ENCODE measurements at places on chromosomes 2 and 18. TPM values are rescaled to one million over a fixed set of nuclear protein-coding genes. Genes with fewer than 3 reads are reported as not detected.
A peak's percentile ranks its signal among the peaks of the same experiment; 100 is the strongest.

The ADGRF3 gene
- total RNA-seq = 0.49 TPM

The CNDP1 gene
- 9.8 TPM for total RNA-seq

DNA sequence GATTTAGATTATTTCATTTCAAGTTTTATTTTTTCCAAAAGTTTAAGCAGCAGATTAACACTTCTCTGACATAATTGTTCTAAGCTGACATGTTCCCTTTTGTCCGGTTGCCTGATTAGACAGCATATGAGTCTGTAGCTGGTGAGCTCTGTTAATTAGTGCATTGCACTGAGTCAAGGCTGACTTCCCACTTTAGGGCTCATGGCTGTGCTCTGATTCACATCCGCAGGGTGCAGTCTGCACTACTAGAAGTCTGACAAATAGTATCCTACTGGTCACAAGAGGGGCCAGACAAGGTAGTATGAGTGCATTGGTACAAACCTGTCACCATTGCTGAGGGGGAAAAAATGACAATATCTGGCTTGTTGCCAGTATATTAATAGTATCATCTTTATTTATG is 443.9 kb upstream of the ZNF804A start:
- H3K4me1 ChIP-seq = no peaks in the 10 kb centered on the region
- no peak overlapping the region for H3K4me3 ChIP-seq
- H3K27ac ChIP-seq = no peak overlapping the region
- no peaks in the 10 kb centered on the region for H3K36me3 ChIP-seq
- H3K27me3 ChIP-seq = no peaks in the 10 kb centered on the region

DNA sequence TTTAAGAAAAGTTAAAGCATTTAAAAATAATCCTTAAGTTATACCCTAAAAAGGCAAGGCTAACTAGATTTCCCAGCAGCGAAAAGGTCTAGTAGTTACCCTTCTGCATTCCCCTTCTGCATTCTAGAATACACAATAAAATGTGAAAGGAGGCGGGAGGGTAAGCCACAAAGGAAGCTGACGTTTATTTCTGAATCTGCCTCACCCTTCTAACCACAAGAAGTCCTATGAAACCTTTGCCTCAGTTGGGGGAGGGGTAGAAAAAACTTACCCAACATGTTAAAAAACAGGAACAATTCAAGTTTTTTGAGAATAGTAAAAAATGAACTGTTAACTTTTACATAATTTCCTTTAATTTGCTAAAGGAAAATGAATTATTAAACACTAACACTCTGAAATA is 11.3 kb downstream of the STK17B start:
- H3K27ac ChIP-seq = no peak overlapping the region
- no peaks in the 10 kb centered on the region for H3K27me3 ChIP-seq
- H3K4me3 ChIP-seq = no peak overlapping the region

- H3K36me3 ChIP-seq = no peaks in the 10 kb centered on the region
- H3K27me3 ChIP-seq = no peaks in the 10 kb centered on the region
- no peak overlapping the region for H3K27ac ChIP-seq
- H3K4me3 ChIP-seq = no peak overlapping the region
Measured at GRCh38 chr2:72696559-72696958, 129.3 kb downstream of the EXOC6B start.

DNA sequence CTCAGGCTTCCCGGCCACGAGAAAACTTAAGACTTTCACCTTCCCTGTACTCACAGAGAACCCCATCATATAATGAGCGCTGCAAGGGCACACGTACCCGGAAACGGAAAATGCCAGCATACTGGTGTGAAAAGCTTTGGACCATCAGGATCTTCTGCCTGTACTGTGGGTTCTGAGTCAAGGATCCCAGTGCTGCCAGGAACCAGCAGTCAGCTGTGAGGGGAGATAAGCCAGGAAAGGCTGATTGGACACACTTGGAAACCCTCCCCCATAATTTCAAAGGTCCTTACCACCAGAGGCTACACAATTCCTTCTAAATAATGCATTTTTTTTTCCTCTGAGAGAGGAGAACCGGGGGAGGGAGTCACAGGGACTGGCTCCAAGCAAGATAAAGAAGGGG is 31.4 kb downstream of the CAPN13 start:
- no peaks in the 10 kb centered on the region for H3K36me3 ChIP-seq
- DNase-seq = peak; percentile 58
- no peaks in the 10 kb centered on the region for H3K27me3 ChIP-seq
- no peak overlapping the region for H3K4me3 ChIP-seq

DNA sequence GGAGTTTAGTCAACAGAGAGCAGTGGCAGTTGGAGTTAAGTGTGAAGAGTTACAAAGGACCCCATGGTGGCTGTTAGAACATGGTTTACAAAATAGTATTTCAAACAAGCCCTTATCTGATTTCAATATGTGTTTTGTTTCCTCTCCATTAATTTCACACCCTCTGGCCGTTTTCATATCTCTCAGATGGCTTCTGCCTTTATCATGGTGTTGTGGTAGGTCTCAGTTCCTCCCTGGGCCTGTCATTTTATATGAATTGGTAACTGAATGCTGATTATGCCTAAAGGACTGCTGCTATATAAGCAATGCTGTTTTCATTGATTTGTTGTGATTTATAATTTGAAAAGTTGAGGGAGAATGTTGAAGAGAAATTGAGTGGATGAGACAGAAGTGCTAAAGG is 686.7 kb downstream of the NYAP2 start:
- H3K4me3 ChIP-seq = no peak overlapping the region
- no peaks in the 10 kb centered on the region for H3K36me3 ChIP-seq
- no peak overlapping the region for H3K27ac ChIP-seq
- DNase-seq = no peak

- H3K36me3 ChIP-seq = no peaks in the 10 kb centered on the region
- H3K4me3 ChIP-seq = no peak overlapping the region
- no peaks in the 10 kb centered on the region for H3K4me1 ChIP-seq
- H3K27me3 ChIP-seq = no peaks in the 10 kb centered on the region
Measured at GRCh38 chr2:177894546-177894945, 178.0 kb downstream of the PDE11A start.

- no peak overlapping the region for H3K27ac ChIP-seq
- no peaks in the 10 kb centered on the region for H3K4me1 ChIP-seq
- no peaks in the 10 kb centered on the region for H3K27me3 ChIP-seq
- H3K36me3 ChIP-seq = no peaks in the 10 kb centered on the region
Measured at GRCh38 chr18:45670281-45670962, 53.6 kb upstream of the SLC14A1 start.

GRCh38 chr2:164599954-164600589 is 21.2 kb downstream of the GRB14 start:
- no peaks in the 10 kb centered on the region for H3K36me3 ChIP-seq
- no peaks in the 10 kb centered on the region for H3K4me1 ChIP-seq
- no peak overlapping the region for H3K27ac ChIP-seq
- H3K4me3 ChIP-seq = no peak overlapping the region
- DNase-seq = no peak

DNA sequence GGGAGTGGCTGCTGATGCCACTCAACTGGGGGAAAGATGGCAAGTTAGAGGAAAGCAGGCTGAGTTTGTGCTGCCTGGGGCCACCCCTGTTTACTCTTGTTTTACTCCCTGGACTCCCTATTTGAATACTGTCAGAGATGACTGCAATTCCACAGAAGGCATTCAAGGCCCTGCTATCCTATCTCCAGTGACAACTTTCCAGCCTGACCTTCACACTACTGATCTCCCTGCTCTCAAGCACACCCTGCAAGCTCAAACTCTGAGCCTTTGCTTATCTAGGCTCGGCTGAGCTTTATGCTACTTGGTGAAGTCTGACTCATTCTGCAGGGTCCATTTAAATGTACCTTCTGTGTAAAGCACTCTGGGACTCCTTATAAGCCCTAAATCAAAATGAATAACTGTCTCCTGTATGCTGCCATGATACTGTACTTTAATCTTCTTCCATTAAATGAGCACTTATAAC is 39.3 kb upstream of the DSG1 start:
- no peaks in the 10 kb centered on the region for H3K27me3 ChIP-seq
- no peak for DNase-seq
- H3K4me3 ChIP-seq = no peak overlapping the region
- no peak overlapping the region for H3K27ac ChIP-seq

DNA sequence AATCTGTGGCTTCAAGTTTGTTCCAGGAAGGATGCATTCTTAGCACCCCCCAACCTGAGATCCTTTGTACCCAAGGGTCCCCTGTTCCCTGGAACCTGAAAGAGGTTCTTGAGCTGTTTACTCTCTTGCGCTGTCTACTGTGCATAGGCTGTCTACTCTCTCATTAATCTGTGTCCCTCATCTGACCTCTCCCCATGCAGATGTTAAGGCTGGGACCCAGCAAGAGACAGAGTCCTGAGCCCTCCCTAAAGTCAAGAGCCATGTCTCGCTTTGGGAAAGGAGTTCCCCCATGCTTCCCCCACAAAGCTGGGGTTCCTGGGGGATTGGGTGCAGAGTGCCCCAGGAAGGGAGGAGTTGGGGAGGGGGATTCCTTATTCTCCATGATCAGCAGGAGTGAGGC is 312.9 kb downstream of the CYP26B1 start:
- no peak overlapping the region for H3K4me3 ChIP-seq
- H3K27ac ChIP-seq = no peak overlapping the region
- H3K36me3 ChIP-seq = no peaks in the 10 kb centered on the region
- H3K27me3 ChIP-seq = no peaks in the 10 kb centered on the region

The SH2D6 gene
- not detected for total RNA-seq

All from vagina (tissue), 2 donors.